ENCODE measurements at places on chromosomes 12 and 14.

DNA sequence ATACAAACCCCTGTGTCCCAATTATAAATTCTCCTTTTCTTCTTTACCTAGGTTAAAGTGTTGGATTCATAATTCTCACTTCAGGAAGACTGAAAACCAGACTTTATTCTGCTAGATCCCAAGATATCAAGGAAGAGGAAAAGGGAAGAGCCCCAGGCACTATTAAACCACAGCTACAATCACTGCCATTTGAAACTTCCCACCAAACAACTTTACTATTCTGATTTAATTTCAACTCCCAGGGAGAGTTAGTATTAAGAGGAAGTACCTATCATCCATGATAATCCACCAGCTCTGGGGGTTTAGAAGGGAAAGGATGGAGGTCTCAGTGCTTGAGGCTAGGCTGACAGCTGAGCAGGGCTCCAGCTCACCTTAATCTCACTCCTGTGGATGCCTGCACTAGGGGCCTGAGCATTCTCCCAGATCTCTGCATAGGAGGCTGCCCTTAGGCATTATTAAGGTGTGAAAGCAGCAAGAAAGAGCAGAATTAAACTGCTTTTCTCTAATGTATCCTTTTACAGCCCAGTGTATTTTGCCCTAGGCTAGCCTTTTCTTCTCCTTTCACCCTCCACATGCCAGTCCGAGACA, 52.9 kb downstream of the MYF5 start:
- no peak for DNase-seq

GRCh38 chr12:50620978-50621360, 116.2 kb downstream of the DIP2B start:
- no peak for DNase-seq

DNA sequence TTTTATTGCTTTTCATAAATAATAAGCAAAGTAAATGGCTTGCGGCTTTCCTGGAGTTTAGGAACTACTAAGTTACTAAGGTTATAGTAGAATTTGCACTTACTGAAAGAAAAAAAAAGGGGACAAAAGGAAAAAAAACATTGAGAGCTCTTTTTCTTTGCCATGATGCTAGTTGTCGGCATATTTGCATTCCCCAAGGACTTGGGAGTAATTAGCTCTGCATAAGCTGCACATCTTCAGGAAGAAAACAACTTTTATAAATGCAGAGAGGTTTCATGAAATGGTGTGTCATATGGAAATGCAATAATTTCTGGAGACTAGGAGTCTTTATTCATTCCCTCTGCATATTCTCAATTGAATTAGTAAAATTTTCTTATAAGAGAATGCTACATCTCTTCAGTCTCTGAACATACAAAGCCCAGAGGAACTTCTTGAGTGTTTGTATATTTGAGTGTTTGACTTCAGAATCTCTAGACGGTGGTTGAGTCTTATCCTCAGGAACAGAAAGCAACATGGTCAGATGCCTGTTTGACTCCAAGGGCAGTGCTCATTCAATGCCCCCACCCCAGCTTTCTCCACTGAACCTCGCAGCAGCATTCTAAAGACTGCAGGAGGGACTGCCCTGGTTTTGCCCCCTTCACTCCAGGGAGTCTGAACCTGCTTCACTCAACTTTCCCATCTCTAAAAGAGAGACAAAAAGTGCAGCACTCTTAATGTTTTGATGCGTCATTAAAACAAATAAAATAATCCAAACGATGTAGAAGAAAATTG, 158.9 kb upstream of the EEA1 start:
- DNase-seq, result no peak

GRCh38 chr12:59484575-59484974, 111.3 kb upstream of the SLC16A7 start:
- no peak for DNase-seq

- DNase-seq, result no peak
Measured at GRCh38 chr12:63066782-63067181, 84.2 kb downstream of the AVPR1A start.

DNA sequence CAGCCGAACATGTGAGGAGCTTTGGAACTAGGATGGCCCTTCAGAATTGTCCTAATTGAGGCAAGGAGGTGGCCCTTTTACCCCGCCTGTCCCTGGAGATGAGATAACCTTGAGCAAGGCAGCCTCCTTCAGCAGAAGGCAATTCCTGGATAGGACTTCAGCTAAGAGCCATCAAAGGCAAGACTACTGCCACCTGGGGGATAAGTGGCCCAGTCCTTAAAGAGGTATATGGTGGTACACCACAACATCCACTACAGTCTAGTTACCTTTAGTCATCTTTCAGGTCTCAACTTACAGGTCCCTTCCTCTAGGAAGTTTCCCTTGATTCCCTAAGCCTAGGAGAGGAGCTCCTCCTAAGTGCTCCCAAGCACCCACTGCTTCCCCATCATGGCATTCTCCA, 204.2 kb upstream of the CDKN3 start:
- no peak for DNase-seq

- no peak for DNase-seq
Measured at GRCh38 chr12:84638811-84639368, 273.7 kb downstream of the SLC6A15 start.

DNA sequence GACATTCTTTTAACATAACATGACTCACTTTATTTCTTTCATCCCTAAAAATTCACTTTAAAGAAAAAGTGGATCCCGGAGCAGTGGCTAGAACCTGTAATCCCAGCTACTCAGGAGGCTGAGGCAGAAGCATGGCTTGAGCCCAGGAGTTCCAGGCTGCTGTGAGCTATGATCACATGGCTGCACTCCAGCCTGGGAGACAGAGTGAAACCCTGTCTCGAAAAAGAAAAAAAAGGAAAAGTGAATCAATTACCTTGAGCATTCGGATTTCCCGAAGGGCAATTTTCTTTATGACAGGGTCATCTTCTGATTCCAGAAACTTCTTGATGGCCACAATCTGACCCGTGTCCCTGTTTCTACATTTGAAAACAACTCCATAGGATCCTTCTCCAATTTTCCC, 1.2 kb downstream of the CDKL1 start:
- no peak for DNase-seq

DNA sequence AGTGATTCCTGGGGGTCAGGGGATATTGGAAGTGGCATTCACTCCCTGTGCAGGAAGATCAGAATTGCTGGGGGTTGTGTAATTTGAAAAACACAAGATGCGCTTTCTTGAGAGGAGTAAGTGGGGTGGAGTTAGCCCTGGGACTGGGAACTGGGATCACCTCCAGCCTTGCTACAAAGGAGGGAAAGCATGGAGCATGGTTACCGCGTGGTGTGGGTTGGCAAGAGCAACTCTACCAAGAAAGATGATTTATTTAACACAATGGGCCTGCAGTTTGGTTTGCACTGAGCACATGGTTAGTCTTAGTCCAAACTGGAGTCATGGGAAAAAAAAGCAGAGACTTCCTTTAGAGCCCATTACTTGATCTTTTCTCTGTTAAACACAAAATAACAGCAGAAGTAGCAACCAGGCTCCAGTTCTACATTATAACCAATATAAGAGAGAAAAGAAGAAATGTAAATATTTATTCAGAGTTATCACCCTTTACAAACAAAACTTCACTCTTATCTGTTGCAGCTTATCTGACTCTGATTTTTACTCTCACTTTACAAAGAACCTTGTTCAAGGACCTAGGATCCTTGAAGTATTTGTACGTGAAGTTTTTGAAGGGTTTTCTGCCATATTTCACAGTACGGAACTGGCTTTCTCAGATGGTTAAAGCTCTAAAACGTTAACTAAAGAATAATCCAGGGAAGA, 2.1 kb upstream of the NIN start:
- no peak for DNase-seq

- DNase-seq, result no peak
Measured at GRCh38 chr12:3871356-3871755, 1.8 kb downstream of the PARP11 start.

- DNase-seq, result no peak
Measured at GRCh38 chr14:60643463-60644314, 5.6 kb downstream of the SIX1 start.

DNA sequence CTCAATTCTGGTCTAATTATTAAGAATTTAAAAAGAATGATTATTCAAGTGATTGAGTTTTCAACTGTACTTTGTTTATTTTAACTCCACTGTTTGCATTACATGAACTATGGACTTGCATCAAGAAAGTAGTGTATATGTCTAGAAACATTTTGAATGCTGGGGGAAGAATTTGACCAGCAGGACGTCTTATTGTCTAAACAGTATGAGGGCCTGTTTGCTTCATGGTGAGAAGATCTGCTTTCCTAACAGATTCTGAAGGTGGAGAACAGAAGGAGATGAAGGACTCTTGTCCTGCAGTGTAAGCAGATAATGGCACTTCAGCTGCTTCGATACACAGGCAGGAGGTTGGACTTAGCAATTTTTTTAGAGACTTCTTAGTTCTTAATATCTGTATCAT, 176.0 kb downstream of the DACT1 start:
- no peak for DNase-seq

DNA sequence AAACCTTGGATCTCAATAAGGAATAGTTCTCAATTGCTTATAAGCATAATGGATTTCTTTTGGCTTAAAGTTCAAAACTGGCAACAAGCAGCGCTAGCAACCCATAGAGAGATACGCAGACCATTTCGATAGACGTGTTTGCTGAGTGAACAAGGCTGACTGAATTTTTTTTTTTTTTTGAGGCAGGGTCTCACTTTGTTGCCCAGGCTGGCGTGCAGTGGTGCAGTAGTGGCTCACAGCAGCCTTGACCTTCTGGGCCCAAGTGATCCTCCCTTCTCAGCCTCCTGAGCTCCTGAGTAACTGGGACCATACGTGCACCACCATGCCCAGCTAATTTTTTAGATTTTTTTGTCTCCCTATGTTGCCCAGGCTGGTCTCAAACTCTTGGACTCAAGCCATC, 1.4 kb upstream of the AKAP5 start:
- no peak for DNase-seq

- DNase-seq, result no peak
Measured at GRCh38 chr12:106248312-106248845, 559 bp upstream of the CKAP4 start.

DNA sequence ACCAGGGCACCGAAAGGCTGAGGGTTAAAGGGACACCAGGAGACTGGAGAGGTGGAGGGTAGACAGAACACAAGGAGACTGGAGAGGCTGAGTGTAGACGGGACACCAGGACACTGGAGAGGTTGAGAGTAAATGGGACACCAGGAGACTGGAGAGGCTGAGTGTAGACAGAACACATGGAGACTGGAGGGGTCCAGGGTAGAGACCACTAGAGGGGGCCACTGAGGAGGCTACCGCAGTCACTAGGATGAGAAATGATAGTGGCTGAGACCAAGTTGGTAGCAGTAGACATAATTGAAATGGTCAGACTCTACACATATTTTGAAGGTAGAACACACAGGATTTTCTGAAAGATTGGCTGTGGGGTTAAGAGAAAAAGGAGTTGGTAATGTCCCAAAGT, 68.2 kb downstream of the PAH start:
- DNase-seq, result no peak

GRCh38 chr12:32117316-32117715, 10.7 kb downstream of the BICD1 start:
- DNase-seq, result no peak

DNA sequence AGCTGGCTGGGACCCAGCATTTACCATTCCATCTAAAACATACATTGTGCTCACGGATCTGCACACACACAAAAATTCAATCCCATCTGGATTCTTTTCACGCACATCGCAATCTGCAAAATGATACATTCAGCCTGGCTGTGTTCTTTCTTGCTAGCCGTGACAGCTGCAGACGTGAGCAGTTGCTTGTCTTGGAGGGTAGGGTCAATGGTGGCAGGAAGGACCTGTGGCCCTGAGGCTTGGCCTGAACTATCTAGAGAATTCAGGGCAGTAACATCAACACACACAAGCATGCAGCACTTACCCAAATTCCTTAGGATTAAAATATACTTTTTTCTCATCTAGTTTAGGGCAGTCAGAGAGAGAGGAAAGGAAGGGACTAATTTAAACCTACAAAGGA, 72.0 kb downstream of the DICER1 start:
- DNase-seq, result no peak

- no peak for DNase-seq
Measured at GRCh38 chr14:41642367-41642766, 35.7 kb downstream of the LRFN5 start.

DNA sequence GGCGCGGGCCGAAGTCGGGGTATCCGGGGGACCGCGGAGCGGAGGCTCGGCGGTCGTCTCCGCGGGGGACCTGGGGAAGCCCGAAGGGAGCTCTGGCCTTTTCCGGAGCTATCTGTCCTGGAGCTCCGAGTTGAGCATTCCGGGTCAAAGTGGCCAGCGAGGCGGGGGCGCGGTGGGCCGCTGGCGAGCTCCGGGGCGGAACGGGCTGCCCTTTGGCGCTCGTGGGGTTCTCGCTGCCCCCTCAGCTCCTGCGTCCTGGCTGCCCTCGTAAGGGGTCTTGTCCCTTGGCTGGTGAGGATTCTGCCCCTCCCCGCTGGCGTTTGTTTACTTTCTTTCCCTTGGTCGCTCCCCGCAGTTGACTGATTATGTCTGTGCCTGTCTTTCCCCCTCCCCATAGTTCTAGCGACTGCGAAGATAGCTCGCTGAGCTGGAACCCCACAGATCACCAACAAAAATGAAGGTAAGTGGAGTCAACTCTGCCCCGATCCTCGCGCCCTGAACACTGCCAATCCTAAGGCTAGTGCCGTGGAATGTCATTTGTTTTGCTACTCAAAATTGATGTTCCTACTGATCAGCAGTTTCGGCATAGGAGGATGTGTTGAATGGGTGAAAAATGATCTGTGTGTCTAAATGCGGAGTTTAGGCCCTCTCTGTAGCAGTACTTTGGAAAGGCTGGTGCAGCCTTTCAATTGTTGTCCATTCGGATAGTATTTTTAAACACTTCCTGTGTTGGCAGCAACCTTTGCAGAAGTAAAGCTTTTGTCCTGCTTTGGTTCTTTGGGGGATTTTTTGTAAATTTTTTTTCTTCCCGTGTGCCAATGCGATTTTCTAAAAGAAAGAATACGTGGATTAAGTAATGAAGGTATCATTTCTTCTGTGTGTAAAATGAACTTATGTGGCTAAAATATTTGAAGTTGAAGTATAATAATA, 1.3 kb downstream of the ARID4A start:
- no peak for DNase-seq

DNA sequence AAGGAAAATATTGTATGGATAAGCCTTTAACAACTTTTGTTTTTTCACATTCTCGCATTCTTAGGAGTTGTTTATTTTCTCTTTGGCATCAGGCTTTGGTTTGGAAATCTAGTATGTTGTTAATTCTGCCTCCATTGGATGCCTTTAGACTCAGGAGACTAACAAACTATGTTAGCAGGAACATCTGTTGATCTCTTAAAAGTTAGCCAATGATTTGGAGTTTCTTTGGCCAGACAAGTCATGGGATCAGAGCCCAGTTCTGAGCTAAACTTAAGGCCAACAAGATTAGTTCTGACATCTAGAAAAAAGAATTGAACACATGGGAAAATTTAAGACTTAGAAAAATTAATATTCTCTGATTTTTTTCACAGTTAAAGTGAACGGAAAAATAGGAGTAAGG, 35.3 kb upstream of the STRAP start:
- DNase-seq, result no peak

GRCh38 chr12:88638966-88639760, 58.9 kb upstream of the KITLG start:
- DNase-seq, result no peak

Data from NCI-H2081 (cell line).